ENCODE measurements at places on chromosomes 2 and 18.

DNA sequence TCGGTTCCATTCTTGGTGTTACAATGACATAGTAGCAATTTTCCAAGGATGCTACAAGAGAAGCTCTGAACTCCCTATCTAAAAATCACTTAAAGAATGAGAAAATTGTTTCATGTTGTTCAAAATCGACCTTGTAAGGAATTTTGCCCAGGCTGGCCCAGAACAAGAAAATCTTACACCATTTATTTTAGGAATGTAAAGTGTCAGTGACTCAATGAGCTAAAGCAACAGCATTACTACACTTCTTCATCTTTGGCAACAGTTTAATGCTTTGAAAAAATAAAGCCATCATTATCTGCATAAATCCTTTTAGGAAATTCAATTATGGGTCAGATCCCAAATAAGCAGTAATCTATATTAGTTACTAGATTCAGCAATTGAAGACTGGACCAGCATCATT, 38.6 kb downstream of the SLC25A12 start:
- no peak for DNase-seq

DNA sequence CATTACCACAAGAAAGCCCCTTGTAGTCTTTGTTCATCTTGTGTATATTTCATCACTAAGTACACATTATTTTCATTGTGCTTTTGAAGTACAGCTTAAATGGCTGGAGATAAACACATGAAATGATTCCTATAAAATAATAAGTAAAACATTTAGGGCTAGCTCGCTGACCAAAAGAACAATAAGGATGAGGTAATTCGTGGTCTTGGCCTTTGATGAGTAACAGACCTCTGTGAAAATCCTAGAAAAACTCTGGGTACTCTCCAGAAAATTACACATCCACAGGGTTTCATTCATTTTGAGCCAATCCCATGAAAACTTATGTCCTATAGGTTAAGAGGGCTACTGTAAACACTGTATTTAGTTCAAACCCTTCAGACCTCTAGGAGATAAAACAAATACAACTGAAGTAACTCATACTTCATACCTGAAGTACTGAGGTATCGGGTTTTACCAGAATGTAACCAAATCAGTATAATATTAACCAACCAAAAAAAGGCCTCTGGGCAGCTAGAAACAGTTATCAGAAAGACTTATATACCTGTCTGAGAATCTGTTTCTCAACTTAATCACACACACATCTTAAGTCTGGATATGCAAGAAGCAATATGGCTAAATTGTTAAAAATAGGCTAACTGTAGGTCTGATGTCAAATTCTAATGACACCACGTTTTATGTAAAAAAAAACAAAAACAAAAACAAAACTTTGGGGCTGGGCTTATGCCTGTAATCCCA, 31.0 kb downstream of the CFAP36 start:
- DNase-seq = no peak

GRCh38 chr18:8990276-8991031, 112.0 kb upstream of the NDUFV2 start:
- no peak for DNase-seq

DNA sequence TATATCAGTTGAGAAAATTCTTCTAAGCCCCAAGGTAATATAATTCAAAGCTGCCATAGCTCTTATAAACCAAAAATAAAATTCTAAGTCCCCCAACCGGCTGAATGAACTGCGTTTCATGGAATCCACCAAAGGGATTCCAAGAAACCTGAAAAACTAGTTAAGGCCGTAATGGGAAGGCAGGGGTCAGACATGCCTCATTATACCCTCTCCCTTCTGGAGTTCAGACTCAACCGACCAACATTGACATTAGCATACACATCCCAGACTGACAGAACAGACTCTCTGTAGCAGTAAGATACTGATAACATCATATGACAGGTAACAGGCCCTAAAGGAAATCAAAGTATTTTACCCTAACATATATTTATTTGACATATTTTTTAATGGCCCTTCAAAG, 31.4 kb upstream of the PHLPP1 start:
- no peak for DNase-seq

DNA sequence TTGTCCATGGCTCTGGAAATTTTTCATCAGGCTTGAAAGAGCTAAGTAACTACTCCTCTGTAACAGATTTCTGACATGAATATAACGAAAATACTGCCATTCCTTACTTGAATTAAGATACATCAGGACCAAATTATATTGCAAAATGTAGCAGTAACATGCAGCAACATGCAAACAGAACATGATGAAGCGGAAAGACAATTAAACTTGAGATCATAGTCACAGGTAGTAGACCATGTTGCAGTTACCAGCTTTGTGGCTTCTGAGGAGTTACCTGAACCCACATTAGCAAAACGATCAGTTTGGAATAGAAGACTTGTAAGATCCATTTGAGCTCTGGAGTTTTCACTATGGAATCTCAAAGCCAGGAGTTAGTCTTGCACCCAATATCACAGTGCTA, 76.2 kb downstream of the MREG start:
- DNase-seq = no peak
